ENCODE measurements at places on chromosomes 7 and 10.

GRCh38 chr7:107666790-107667189 lies 6.2 kb downstream of the SLC26A4 start:
- no peak for DNase-seq

DNA sequence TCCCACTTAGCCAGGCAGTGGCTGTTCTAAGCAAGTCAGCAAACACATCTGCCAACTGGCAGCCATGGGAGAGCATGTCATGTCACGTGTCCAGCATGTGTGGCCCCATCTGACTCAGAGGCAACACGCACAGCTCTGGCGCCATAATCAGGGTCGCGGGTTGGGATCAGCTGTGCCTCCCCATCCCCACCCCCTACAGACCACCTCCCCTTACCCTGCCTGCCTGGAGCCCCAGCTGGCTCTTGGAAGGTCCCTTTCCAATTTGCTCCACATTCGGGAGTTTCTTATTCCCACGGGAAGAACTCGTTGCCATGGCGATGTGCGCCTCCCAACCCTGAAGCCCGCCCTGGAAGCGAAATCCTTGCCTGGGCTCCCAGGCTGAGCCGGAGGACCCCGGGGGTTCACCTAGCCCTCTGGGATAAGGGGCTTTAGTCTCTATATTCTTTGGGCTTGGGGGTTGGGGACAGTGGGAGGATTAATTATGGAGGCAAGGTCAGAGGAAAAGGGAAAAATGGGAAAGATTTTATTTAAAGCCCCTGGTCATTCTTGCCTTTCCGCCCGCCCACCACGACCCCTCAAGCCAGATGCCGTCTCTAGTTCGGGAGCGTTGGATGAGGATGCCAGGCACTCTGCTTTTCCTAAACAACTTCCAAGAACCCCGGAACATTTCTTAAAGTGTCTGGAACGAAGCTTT lies 283.7 kb downstream of the ZEB1 start:
- DNase-seq: no peak

DNA sequence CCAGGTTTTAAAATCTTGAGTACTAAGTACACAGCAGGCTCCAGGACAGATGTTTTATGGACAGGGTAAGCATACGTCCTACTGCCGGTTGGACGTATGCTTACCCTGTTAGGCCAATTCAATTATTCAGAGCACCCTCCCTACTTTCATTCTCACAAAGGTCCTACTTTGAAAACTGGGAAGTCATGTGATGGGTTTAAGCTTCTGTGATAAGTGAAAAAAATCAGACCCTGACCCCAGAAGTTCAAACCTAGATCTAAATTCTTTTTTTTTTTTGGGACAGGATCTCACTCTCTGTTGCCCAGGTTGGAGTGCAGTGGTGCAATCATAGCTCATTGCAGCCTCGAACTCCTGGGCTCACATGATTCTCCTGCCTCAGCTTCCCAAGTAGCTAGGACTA lies 55.2 kb downstream of the HIPK2 start:
- DNase-seq: no peak

DNA sequence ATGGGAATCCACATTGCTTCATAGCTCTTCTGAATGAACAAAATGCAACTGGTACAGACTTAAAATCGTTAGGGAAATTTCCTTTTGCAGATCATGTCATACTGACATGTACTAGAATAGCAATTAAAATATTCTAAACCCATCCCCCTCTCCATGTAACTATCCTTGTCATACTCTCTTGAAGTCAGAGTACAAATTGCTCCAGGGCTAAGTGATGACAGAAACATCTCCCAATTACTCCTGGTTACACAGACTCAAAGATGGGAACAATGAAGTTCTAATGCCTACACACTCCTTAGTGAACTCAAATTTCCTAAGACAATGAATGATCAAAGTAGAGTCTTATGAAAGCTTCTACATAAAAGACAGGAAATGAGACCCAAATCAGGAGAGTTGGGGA lies 87.2 kb downstream of the PDE1C start:
- no peak for DNase-seq

- no peak for DNase-seq
Observed at GRCh38 chr10:12416344-12417050, 67.2 kb downstream of the CAMK1D start.

- no peak for DNase-seq
Observed at GRCh38 chr10:88071879-88072278, 208.5 kb downstream of the PTEN start.

DNA sequence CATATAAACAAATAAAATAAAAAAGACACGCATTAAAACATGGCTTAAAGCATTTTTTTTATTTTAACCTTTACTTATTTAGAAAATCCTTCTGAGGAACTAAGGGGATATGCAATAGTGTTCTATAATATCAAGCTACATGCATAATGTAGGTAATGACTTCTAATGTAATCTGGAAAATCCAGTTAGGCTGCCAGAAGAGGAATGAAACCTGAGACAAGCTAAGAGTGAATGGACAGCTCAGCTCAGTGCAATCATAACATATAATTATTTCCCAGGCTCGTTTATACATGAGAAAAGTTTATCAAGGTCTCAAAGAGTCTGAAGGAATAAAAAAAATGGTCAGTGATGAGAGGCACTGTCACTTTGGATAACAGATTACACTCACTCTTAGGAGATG lies 649.0 kb upstream of the PCDH15 start:
- DNase-seq: no peak

DNA sequence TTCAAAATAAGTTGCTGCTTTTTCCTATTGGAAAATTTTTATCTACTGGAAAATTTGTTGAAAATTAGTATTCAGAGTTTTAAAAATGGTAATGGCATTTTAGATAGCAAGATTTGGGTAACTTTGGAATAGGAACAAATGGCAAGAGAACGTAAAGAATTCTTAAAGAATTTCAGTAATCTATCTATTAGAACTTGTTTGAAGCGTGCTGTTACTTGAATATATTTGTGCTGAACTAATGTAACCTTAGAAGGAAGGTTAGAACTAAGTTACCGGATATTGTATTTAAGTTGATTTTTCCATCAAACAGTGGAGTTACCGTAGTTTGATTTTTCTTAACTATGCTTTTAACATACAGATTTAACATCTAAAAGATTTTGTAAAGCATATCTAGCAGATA lies 25.9 kb downstream of the SEPTIN7 start:
- DNase-seq: no peak

DNA sequence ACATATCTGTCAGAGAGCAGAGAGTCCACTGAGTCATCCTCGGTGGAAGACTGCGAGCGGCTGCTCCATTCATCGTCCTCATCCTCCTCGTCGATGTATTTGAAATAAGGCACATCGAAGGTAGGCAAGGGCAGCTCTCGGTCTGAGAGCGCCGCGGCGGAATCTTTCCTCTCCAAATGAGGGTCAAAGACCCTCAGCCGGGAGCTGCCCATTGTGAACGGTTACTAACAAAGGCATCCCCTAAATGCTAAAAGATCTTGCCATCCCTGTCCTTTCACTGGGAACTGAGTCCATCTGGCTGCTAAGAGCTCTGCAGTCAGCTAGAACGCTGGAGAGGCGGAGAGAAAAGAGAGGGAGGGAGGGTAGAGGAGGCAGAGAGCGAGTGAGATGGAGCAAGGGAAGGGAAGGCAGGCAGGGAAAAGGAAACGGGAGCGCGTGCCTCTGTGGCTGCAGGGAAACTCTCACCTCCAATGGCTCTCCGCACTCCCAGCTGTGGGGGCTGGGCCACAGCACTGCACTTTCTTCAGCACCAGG lies 163.4 kb downstream of the RAPGEF5 start:
- DNase-seq: no peak

DNA sequence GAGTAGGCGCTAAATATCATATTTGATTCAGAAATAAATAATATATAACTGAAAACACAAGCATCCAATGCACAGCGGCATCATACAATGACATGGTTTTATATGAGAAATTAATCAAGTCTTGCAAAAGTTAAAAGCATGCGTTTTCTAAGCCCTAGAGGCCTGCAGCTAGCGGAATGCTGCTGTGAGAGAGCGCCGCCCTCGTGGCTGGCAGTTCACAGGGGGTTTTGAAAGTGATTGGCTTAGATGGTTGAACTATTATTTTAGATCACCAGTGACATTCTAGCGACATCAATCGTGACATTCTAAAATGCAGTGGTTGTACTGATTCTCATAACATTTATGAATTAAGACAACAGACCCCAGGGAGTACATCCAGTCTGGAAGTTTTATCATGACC lies 235.2 kb upstream of the MGMT start:
- DNase-seq: no peak

DNA sequence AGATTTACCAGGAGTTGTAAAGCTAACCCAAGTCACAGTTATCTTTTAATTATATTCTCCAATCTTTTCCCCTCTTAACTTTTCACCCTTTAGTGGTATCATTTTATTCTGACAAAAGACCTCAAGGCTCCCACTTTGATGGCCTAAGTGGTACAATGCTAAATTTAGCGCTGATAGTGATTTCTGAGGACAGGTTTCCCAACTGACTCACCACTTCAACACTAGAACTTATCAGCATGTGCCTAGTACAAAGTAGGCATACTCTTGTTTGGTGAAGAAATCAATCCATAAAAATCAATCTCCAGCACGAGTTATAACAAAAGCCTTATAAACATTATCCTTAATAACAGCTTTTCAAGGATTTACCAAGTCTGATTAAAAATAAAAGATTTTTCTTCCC lies 7.5 kb downstream of the SNX13 start:
- DNase-seq: no peak

GRCh38 chr7:70599446-70600190 lies 532.3 kb upstream of the GALNT17 start:
- peak; percentile 88 for DNase-seq

DNA sequence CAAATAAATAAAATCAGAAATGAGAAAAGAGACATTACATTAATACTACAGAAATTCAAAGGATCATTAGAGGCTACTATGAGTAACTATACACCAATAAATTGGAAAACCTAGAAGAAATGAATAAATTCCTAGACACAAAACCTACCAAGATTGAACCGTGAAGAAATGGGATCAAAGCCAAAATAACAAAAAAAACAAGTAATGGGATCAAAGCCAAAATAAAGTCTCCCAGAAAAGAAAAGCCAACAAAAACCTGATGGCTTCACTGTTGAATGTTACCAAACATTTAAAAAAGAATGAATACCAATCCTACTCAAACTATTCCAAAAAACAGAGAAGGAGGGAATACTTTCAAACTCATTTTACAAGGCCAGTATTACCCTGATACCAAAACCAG lies 20.0 kb downstream of the GSDME start:
- DNase-seq: no peak

DNA sequence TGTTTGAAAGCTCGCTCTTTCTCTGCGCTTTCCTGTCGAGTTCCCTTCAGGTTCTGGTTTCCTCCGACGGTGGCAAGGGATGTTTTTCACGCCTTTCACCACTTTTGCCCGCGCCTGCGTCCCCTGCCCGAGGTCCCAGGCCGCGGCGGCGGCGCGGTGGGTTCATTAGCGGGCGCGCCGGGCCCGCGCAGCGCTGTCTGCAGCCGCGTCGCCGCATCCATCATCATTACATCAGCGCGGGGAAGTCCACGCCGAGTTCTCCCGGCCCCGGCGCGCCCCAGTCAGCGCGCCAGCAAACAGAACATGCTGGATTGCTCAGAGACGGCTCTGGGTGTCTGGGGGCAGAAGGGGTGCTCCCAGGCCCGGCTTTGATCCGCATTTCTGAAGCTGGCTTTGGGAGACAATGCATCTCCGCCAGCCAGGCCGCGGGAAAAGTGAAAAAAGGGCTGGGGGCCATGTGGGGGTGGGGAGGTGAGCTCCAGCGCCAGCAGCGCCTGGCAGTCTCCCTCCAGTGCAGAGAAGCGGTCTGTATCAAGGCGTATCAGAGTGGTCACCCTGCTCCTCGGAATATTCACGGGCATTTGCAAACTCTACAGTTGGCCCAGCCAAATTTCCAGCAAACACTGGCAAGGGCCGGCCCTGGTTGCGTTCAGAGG lies 8.9 kb downstream of the GLI3 start:
- no peak for DNase-seq

- DNase-seq: no peak
Observed at GRCh38 chr10:33966946-33967345, 632.5 kb upstream of the NRP1 start.

DNA sequence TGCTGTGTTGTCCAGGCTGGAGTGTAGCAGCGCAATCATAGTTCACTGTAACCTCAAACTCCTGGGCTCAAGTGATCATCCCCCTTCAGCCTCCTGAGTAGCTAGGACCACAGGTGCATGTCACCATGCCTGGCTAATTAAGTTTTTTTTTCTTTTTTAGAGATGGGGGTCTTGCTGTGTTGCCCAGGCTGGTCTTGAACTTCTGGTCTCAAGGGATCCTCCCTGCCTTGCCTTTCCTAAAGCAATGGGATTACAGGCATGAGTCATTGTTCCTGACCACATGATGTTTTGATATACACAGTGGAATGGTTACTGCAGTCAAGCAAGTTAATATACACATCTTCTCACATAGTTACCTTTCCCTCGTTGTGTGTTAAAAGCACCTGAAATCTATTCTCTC lies 140.3 kb downstream of the GPR85 start:
- no peak for DNase-seq

DNA sequence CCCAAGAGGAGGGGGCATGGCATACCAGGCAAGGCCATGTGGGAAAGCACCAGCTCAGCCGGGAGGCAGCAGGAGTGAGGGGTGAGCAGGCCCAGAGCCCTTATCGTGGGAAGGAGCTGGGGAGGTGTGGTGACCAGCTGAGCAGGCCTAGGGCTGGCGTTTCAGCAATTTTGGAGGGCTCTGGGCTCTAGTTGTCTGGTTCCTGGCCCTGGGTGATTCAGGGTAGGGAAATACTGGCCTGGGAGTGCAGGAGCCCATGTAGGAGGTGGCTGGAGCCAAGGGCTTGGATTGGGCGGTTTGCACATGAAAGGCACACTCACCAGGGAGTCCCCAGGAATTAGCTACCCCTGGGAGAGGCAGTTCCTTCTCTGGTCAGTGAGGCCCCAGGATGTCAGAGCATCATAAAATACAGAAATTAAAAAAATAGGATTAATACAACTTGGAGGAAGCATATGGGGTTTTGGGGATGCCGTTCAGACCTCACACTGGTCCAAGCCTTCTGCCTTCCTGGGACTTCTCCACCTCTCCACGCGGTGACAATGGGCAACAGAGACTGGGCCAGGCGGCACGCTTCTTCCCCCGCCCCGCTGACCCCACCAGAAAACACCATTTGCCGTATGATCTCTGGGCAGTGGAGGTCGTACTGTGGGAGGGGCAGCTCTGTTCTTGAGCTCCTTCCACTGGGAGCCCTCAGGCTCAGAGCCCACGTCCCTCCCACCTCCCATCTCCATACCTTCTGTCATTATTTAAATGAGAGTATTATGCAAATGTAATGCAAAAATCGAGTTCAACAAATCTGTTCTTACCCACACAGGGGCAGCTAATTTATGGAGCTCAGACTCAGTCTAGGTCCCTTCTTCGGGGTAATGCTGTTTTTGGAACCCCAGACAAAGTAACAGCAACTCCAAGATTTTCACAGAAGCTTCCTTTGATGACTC lies 133.0 kb upstream of the FAM20C start:
- DNase-seq: no peak

GRCh38 chr10:6154566-6154965 lies 48.2 kb upstream of the PFKFB3 start:
- DNase-seq: no peak

All from SW480 (cell line).